ENCODE measurements at places on chromosomes 2 and 18. TPM values are rescaled to one million over a fixed set of nuclear protein-coding genes. Genes with fewer than 3 reads are reported as not detected.

GRCh38 chr2:142321706-142322280 is 191.0 kb upstream of the LRP1B start:
- no peak for DNase-seq

Gene ABCG5
- not detected for total RNA-seq

DNA sequence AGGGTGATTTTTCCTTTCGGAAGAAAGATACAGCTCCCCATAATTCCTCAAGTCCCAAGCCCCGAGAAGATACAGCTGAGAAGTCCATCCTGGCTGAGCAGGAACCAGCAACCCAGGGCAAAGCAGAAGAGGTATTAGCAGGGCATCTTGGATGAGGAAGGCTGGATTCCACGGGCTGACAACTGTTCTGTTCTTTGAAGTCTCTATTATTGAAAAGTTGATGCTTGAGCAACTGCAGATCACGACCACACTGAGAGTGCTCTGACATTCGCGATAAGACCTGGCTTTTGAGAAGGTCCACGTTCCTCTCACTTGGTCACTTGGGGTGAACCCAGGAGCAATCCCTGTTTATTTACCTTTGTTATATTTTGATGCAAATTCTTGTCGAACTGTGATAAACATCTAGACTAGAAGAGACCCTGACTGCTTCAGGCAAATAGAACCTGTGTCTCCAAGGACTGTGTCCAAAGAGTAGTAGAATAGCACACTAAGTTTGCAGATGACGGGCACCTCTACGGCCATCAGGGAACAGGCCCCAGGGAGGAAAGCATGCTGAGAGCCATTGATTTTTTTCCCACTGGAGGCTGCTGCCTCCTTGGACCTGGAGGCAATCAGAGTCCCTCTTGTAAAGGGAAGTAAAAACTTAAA is 133.1 kb downstream of the ARL4C start:
- no peak for DNase-seq

- no peak for DNase-seq
These were observed 3.6 kb downstream of the SCRN3 start for GRCh38 chr2:174399171-174399570.

Gene RTKN
- 51.4 TPM for total RNA-seq

- no peak for DNase-seq
These were observed 408.8 kb downstream of the GALNT13 start for GRCh38 chr2:154280543-154280942.

Gene CSRNP3
- total RNA-seq: 1.4 TPM

Gene OTOF
- 0.06 TPM for total RNA-seq

DNA sequence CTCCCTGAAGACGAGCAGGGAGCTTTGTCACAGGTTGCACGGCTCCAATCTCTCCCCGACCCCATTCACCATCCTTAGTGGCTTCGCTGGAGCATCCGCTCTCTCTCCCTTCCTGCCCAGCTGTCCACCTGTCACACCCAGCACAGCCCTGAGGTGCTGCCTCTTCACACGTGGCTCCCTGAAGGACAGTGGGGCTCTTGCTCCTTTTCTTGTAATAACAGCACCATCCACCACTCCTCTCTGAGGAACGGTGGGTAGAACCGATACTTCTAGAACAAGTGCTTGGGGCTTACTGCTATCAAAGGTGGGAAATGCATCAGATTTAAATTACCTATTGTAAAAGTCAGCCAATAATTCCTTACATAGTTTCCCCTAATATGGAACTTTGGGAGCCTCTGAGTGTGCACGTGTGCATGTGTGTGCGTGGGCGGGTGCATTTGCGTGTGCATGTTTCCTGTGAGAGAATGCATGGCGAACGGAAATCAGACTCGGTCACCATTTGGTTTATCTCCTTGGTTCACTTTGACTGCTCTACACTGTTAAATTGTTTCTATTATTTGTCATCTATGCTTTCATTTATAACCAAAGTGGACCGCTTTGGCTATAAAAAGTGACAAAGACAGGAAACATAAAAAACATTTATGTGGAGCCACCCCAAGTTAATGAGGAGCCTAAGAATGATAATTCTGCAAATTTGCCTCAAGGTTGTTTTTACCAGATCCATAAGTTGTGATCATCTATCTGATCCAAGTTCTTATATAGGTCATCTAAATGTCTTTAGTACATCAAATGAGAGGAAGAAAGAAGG is 39.1 kb downstream of the KLHL29 start:
- no peak for DNase-seq

Gene CYRIA
- 3.5 TPM for total RNA-seq

DNA sequence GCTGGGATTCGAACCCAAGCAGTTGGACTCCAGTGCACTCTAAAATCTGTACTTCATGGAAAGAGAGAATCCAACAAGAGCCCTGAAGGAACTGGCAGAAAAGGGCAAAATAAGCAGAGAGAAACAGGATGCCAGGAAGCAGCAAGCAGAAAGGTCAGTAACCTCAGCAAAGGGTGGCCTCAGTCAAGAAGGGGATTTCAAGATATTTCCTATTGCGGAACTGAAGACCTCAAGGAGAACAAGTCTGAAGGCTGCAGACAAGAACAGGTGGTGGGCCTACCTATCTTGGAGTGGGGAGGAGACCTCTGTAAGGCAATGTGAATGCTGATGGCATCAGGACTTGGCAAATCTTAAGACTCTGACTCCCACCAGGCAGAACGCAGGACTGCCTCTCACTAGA is 20.1 kb upstream of the MREG start:
- DNase-seq: no peak

DNA sequence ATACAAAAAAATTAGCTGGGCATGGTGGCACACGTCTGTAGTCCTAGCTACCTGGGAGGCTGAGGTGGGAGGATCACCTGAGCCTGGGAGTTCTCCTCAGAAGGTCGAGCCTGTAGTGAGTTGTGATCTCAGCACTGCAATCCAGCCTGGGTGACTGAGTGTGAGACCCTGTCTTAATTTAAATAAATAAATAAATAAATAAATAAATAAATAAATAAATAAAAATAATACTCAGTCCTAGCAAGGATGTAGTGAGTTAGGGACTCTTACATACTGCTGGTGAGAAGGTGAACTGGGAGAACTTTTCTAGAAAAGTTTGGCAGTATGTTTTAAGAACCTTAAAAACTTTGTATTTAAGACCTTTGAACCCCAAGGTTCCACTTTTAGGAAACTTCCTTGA is 230.0 kb downstream of the CLIP4 start:
- no peak for DNase-seq

DNA sequence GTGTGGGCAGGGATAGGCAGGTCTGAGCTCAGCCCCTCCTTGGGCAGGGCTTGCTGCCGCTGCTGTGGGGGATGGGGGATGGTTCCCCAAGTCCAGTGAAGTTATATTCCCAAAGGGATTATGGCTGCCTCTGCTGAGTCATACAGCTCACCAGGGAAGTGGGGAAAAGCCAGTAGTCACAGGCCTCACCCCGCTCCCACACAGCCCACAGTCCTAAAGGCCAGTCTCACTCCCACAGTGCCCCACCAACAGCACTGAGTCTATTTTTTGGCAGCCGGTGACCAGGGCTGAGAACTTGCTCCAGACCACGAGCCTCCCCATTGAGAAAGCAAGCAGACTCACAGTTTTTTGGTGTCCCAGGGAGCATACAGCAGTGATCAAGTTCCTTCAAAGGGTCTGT is 173.3 kb downstream of the OSR1 start:
- peak; percentile 55 for DNase-seq

Gene PHOSPHO2
- 2.1 TPM for total RNA-seq

Measured in LHCN-M2 (cell line).